Activated CD8-positive, alpha-beta memory T cell treated with anti-CD3 and anti-CD28 coated beads, Interleukin-2, amount 10 ng/mL, durations not matched to agents 7 days and 5 days (primary cell): ENCODE measurements at places on chromosomes 11 and 22. TPM values are rescaled to one million over a fixed set of nuclear protein-coding genes. Genes with fewer than 3 reads are reported as not detected.

DNA sequence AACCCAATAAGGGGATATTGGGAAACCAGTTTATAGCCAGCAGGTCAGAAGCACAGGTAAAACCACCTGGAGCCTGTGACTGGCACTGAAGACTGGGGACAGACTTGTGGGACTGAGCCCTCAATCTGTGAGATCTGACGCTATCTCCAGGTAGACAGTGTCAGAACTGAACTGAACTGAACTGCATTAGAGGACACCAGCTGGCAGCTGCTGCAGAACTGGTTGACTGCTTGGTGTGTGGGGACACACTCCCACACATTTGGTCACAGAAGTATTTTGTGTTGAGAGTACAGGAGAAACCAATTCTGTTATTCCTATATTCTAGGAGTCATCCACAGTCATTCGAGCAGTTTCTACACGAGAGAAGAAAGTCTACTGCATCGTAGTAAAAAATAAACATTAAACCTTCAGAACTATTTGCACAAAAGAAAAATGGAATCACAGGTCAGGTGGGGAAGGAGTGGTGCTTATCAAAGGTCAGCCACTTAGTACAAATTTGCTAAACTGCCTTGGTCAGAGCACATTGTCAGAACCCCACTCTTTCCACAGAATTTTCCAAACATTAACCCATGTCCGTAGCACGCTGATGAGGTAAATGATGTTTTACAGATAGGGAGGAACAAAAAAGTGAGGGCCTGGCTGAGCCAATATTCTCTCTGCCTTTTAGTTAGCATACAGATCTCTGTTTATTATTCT lies 77.2 kb downstream of the SIK3 start:
- peaks cover 69% of the 10 kb centered on the region for H3K4me1 ChIP-seq
- H3K4me3 ChIP-seq, result no peak overlapping the region
- H3K27me3 ChIP-seq, result no peaks in the 10 kb centered on the region
- H3K27ac ChIP-seq, result no peak overlapping the region
- DNase-seq, result no peak

The LDHA gene
- total RNA-seq, result 826 TPM

DNA sequence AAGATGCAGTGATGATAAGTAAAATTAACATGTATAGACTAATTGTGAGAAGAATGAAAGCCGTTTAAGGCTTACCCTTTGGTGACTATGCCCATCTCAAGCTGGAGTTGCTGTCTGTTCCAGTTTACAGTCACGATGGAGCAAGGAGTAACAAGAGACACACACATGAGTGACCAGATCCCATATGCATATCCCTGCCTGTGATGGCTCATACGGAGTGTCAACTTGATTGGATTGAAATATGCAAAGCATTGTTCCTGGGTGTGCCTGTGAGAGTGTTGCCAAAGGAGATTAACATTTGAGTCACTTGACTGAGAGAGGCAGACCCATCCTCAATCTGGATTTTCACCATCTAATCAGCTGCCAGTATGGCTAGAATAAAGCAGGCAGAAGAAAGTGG lies 786.8 kb downstream of the FAM181B start:
- no peak overlapping the region for H3K4me3 ChIP-seq
- no peak for DNase-seq
- H3K4me1 ChIP-seq, result peaks cover 2% of the 10 kb centered on the region
- H3K27me3 ChIP-seq, result no peaks in the 10 kb centered on the region
- no peaks in the 10 kb centered on the region for H3K36me3 ChIP-seq
- no peak overlapping the region for H3K27ac ChIP-seq

DNA sequence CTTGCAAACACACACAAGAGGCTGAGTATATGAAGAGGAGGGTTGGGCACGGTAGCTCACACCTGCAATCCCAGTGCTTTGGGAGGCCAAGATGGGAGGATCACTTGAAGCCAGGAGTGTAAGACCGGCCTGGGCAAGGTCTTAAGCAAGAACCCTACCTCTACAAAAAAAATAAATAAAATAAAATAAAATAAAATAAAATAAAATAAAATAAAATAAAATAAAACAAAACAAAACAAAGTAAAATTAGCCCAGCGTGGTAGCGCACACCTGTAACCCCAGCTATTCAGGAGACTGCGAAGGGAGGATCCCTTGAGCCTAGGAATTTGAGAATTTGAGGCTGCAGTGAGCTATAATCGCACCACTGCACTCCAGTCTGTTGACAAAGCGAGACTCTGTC lies 337.9 kb downstream of the SHANK2 start:
- H3K36me3 ChIP-seq, result no peaks in the 10 kb centered on the region
- peaks cover 2% of the 10 kb centered on the region for H3K4me1 ChIP-seq
- no peak for DNase-seq
- H3K27ac ChIP-seq, result no peak overlapping the region

- H3K27ac ChIP-seq, result no peak overlapping the region
- H3K4me1 ChIP-seq, result no peaks in the 10 kb centered on the region
- no peaks in the 10 kb centered on the region for H3K36me3 ChIP-seq
- DNase-seq, result no peak
Measured at GRCh38 chr22:27270818-27271510, 530.6 kb downstream of the MN1 start.

DNA sequence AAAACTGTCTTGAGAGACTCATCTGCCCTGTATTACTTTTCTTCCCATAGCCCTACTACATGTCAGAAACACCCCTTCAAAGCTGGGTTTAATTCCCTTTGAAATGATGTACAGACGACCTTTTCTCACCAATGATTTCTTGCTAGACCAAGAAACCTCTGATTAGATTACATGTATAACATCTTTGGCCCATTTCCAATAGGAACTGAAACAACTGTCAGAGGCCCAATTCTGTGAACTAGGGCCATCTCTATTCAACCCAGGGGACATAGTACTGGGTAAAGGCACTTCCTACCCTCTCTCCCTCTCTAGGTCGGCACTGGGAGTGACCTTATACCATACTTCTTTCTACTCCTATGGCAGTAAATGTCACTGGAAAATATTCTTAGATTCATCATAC lies 19.4 kb downstream of the NPAT start:
- H3K36me3 ChIP-seq, result peaks cover 77% of the 10 kb centered on the region
- H3K4me1 ChIP-seq, result peaks cover 46% of the 10 kb centered on the region
- H3K27ac ChIP-seq, result no peak overlapping the region
- H3K4me3 ChIP-seq, result no peak overlapping the region
- no peaks in the 10 kb centered on the region for H3K27me3 ChIP-seq

DNA sequence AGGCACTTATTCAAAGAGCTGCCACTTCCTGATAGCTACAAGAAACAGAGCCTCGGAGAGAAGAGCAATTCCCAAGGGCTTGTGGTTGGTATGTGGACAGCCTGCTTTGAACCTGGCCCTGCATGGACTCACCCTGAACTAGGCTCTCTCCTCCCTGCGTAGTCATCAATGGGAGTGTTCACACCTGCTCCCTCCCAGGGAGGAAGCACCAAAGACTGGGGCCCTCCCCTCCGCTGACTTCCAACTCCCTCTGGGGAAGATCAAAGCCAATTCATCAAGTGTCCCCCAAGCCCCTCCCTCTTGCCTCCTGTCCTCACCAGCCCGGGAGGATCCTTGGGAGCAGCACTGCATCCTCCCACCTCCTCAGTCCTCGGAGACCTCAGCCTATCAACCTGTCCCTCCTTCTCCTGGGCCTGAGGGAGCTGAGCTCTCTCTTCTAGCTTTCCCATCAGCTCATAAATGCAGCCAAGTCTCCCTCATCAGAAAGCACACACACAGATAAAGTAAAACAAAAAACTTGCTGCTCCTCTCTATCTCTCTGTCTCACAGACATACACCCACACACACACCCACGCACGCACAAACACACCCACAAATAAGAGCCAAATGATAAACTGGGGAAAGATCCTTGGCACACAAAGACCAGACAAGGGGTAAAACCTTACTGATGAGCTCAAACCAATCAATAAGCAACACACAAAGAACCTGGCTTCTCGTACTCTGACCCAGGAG lies 3.3 kb downstream of the A4GALT start:
- no peak overlapping the region for H3K27ac ChIP-seq
- H3K36me3 ChIP-seq, result no peaks in the 10 kb centered on the region
- H3K27me3 ChIP-seq, result peaks cover 51% of the 10 kb centered on the region
- no peak for DNase-seq

The FOXR1 gene
- total RNA-seq, result not detected

The TRPT1 gene
- 33.4 TPM for total RNA-seq

The PGM2L1 gene
- total RNA-seq, result 13.1 TPM

GRCh38 chr22:43829904-43830851 lies 18.1 kb upstream of the EFCAB6 start:
- no peaks in the 10 kb centered on the region for H3K4me1 ChIP-seq
- H3K36me3 ChIP-seq, result no peaks in the 10 kb centered on the region
- peaks cover under 1% of the 10 kb centered on the region for H3K27me3 ChIP-seq

- no peaks in the 10 kb centered on the region for H3K27me3 ChIP-seq
- no peaks in the 10 kb centered on the region for H3K36me3 ChIP-seq
- H3K4me3 ChIP-seq, result no peak overlapping the region
- H3K4me1 ChIP-seq, result peaks cover 4% of the 10 kb centered on the region
Measured at GRCh38 chr11:112459001-112459400, 198.3 kb upstream of the PLET1 start.

GRCh38 chr11:73758451-73758850 lies 2.4 kb downstream of the RAB6A start:
- peak overlapping the region; percentile 88 for H3K4me3 ChIP-seq
- no peaks in the 10 kb centered on the region for H3K27me3 ChIP-seq
- peaks cover 5% of the 10 kb centered on the region for H3K36me3 ChIP-seq
- DNase-seq, result no peak

GRCh38 chr11:129278586-129279319 lies 86.6 kb upstream of the ARHGAP32 start:
- no peaks in the 10 kb centered on the region for H3K36me3 ChIP-seq
- H3K4me1 ChIP-seq, result peaks cover 13% of the 10 kb centered on the region
- H3K27ac ChIP-seq, result no peak overlapping the region

DNA sequence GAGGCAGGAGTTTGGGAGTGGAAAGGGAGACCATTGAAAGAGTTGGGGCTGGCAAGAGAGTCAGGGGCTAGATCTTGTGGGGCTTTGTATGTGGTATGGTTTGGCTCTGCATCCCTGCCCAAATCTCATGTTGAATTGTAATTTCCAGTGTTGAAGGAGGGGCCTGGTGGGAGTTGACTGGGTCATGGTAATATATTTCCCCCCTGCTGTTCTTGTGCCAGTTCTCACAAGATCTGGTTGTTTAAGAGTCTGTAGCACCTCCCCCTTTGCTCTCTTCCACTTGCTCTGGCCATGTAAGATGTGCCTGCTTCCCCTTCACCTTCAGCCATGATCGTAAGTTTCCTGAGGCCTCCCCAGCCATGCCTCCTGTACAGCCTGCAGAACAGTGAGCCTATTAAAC lies 10.1 kb upstream of the RAB3IL1 start:
- no peak overlapping the region for H3K4me3 ChIP-seq
- peaks cover 9% of the 10 kb centered on the region for H3K27me3 ChIP-seq
- no peak overlapping the region for H3K27ac ChIP-seq
- no peaks in the 10 kb centered on the region for H3K36me3 ChIP-seq

GRCh38 chr11:114049050-114049449 lies 10.5 kb upstream of the ZBTB16 start:
- no peaks in the 10 kb centered on the region for H3K36me3 ChIP-seq
- no peak for DNase-seq

The TMEM86A gene
- 0.93 TPM for total RNA-seq

DNA sequence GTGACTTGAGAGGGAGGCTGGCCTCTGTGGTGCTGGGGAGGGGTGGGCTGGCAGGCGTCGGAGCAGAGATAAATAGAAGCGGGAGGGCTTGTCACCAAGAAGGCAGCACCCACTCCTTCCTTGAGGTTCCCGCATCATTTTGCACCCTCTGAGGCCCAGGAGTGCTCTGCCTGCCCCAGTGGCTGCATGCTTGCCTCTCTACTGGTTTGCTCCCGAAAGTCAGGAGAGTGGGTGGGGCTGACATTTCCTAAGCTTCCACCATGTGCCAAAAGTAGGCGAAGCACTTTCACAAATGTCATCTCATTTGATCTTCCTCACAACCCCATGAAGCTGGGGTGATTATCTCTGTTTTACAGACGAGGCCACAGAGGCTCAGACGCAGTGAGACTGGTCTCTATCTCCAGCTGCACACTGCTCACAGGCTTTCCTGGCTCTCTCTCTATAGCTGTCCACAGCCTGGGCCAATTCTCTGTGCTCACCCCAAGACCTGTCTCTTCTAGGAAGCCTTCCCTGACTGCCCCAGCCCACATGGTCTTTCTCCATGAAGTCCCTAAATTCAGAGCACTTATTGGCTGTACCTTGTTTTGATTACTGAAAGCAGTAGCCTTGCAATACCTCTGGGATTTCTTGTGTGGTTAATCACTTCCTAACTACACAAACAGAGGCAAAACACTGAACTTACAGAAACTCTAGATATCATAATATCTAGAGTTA lies 2.6 kb upstream of the UCP3 start:
- H3K4me1 ChIP-seq, result peaks cover 65% of the 10 kb centered on the region
- DNase-seq, result peak; percentile 70
- peaks cover 16% of the 10 kb centered on the region for H3K36me3 ChIP-seq
- no peaks in the 10 kb centered on the region for H3K27me3 ChIP-seq
- no peak overlapping the region for H3K4me3 ChIP-seq

GRCh38 chr11:43574949-43575912 lies 105.3 kb upstream of the HSD17B12 start:
- H3K36me3 ChIP-seq, result peaks cover 3% of the 10 kb centered on the region
- no peak for DNase-seq
- no peak overlapping the region for H3K4me3 ChIP-seq
- peaks cover 20% of the 10 kb centered on the region for H3K4me1 ChIP-seq

DNA sequence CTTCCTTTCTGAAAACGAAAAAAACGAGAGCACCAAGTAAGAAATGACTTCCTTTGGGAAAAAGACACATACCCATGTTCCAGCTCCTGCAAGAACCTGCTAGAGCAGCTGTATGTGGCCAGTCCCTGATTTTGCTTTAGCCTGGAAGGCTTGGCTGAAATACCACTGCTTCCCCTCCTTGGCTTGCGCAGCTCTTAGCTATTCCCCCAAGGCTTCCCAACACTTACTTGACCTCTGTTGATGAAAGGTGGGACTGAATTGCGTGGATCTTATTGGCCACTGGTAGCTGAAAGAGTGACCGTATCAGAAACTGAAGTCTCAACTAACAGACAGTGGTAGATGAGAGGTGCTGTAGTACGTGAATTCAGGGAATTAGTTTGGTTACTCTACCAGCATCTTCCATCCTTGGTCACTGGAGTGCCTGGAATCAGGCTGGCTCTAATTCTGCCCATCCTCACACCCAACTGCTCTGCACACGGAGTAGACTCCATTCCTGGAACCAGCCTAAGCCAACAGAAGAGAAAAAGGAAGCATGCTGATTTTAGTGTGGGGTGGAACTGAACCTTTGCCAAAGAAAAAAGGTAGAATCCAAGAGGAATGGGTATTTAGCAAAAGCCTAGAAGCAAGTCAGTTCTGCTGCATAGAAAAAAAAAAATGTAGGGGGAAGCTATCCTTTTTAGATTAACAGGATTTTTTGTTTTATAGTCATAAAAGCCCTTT lies 73.8 kb upstream of the CRTAM start:
- no peak overlapping the region for H3K4me3 ChIP-seq
- H3K36me3 ChIP-seq, result peaks cover 4% of the 10 kb centered on the region
- no peak for DNase-seq
- H3K4me1 ChIP-seq, result peaks cover 13% of the 10 kb centered on the region
